NCI-H187 treated with DMSO at 0.1 percent for 48 hours (cell line): ENCODE measurements at places on chromosomes 3 and 15.

DNA sequence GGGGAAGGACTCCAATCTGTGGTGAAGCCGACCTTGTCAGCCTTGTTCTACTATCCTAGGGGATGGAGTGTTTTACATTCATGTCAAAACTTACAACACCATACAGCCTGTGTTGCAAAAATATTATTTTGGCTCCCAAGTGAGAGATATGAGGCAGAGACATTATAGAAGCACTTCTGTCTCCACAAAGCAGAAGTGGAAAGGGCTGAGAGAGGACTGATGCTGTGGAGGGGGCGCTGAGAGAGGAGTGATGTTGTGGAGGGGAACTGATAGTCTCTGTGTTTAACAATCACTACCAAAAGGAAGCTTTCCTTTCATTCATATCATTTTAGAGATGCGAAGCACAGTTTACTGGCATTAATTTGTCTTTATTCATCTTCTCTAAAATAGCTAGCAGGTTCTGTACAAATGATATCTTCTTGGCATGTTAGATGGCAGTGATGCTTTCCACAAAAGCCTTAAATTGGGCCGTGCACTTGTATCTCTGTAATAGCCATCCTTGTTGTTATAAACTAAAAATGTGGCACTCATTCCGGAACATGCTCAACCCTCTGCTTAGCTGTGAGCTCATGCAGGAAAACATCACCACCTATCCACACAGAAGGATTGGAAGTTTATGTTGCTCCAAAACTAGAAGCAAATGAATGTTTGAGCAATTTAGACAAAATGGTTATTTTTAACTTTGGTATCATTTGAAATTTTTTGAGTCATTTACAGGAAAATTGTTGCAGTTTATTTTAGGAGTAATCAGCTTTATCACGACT lies 134.6 kb upstream of the TP63 start:
- DNase-seq, result no peak

GRCh38 chr15:76846782-76847181 lies 58.4 kb downstream of the SCAPER start:
- DNase-seq, result no peak

- no peak for DNase-seq
Measured at GRCh38 chr3:15342945-15343344, 10.6 kb upstream of the SH3BP5 start.

DNA sequence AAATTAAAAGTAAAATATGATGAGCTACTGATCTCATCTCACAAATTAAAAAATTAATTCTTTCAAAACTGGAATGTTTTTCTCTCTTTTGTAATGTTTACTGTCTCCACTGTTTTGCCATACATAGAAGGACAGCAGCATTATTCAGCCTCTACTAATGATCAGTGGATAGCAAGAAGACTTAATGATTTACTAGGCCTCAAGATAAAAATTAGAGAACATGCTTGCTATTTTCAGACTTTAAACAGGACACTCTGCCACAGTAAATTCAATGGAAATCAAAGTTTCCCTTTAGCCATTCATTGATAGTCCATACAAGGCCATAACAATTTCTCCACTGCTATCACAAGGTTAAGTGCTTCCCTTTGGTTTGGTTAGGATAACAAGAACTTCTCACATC lies 129.4 kb downstream of the TMCC1 start:
- no peak for DNase-seq

- DNase-seq, result no peak
Measured at GRCh38 chr3:56825567-56826438, 24.1 kb upstream of the ARHGEF3 start.

DNA sequence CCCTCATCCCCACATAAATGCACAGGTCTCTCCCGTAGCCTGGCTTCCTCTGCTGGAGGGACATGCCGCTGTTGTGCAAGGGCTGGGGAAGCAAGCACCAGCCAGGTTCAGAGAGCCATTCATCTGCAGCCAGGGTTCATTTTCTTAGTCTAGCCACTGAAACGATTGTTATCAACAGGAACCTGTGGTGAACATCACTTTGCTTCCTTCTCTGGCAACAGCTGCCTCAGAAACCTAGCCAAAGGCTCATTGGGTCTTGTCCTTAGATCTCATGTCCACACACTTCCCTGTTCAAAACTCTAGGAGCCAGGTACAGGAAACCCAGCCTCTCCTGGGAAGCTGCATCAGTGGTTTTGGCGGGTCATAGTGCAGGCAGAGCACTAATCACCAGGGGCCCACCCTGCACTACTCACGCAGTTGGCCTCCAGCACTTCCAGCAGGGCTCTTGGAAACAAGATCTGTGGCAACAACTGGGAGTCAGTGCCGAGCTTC lies 47.0 kb downstream of the OXNAD1 start:
- no peak for DNase-seq

- no peak for DNase-seq
Measured at GRCh38 chr3:171072432-171072831, 45.9 kb upstream of the SLC2A2 start.

DNA sequence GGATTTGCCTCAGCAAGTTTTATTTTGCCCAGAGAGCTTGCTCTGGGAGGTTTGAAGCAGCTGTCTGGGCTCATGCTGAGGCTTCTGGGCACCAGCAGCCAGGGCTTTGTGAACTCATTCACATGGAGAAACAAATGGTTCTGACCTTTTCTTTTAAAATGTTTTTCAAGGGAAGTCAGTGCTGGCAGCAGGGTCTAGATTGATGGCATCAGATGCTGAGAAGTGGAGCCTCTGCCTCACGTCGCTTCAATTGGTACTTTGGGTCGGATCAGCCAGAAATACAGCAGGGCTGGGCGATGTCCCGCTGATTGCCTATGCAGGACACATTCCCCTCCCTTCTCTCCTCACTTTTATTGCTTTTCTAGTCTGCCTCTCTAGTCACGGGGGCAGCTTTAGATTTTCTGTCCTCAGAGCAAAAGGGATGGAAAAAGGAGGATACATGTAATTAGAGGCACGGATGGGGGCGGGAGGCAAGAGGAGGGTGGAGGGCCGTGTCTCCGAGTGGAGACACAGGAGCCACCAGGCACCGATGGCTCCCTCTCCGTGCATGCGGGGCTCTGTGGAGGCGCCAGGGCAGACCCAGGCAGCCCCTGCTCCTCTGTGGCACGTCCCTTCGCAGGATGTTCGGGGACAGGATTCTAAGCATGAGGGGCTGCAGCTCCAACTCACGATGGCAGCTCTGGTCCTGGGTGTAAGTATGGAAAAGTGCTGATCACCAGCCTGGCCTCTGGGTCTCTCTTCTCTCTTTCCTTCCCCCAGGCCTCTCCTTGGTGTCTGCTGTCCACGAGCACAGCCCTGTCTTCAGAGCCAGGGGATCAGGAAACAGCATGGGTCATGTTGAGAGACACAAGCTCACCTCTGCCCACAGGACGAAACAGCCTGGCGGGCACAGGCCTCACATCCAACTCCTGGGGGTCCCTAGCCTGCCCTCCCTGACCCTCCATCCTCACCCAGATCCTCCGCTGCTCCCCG lies 116.1 kb downstream of the FAM43A start:
- DNase-seq, result no peak

DNA sequence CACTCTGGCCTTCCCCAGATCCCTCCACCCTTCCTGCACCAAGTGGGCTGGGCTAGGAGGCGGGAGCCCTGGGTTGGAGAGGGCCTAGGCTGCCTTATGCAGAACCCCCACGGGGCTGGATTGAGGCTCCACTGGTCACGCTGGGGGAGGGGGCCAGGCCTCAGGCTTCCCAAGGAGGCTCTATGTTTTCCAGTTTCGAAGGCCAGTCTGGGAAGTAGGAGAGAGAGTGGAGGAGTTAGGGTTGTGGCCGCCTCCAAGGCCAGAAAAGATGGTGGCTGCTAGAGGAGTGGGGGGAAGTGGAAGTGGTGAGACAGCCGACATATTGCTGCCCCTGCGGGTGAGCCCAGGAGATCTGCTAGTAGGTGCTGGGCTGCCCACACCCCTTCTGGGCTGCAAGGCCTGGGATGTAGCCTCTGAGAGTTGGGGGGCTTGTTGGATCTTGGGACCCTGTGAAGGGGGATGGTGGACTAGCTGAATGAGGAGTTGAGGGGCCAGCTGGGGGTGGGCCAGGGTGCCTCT lies 1.2 kb downstream of the GNAI2 start:
- DNase-seq, result no peak
